Stimulated activated CD4-positive, alpha-beta T cell treated with anti-CD3 and anti-CD28 coated beads, Interleukin-15, amount 100 ng/mL, for 1 hour (primary cell): ENCODE measurements at places on chromosomes 5 and 9.

- DNase-seq, result no peak
Measured at GRCh38 chr9:127873223-127873691, 4.2 kb downstream of the AK1 start.

GRCh38 chr5:75536147-75536546, 24.5 kb downstream of the POLK start:
- DNase-seq, result no peak

- no peak for DNase-seq
Measured at GRCh38 chr9:90872835-90873294, 71.2 kb downstream of the SYK start.

DNA sequence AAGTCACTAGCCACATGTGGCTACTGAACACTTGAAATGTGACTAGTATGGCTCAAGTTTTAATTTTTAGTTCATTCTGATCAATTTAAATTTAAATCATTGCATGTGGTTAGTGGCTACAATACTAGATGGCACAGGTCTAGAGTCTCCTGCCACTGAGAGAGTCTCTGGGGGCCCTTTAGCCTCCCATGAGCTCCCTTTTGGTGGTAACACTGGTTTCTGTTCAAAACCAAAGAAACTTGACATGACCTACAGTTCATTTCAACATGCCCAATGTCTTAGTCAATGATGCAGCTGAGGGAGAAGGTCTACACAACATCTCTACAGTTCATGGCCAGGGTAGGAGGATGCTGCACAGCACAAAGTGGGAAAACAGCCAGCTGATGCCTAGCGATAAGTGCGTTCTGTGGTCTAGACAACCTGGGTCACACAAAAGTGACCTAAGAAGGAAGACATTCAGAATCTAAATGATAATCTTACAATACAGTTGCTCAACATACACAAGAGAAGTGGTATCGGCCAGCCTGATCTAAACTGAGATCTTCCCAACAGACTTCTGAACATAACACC, 121.0 kb downstream of the AUH start:
- DNase-seq, result no peak

GRCh38 chr9:134216449-134216951, 52.1 kb upstream of the RNU6ATAC start:
- no peak for DNase-seq

- DNase-seq, result no peak
Measured at GRCh38 chr5:147509710-147510651, at the start of gene DPYSL3. Gene DPYSL3 (minus strand): TSS chr5:147510068. CDS start chr5:147509858, 210 bp downstream.
